NCI-H2171 treated with DMSO at 0.1 percent for 48 hours (cell line): ENCODE measurements at places on chromosomes 2 and 18.

GRCh38 chr18:29912351-29912750 lies 1130.2 kb downstream of the DSC3 start:
- no peak for DNase-seq

DNA sequence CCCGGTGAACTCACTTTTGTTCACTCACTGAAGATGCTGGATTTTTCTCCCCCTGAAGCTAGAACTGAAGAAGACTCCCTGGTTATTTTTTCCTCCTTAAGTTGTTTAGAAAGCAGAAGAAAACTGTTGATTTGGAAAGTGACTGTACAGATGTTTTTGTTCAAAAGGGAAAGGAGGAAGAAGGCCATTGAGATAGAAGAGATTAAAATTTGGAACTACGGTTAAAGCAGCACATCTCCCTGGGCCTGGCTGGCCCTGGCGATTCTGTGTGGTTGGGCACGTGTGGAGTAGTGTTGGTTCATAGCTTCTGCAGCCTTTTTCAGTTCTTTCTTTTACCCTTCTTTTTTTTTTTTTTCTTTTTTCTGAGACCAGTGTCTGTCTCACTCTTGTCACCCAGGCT lies 109.2 kb downstream of the MAP4K4 start:
- no peak for DNase-seq

- DNase-seq = no peak
Measured at GRCh38 chr18:55128437-55128836, 169.2 kb upstream of the CCDC68 start.

- no peak for DNase-seq
Measured at GRCh38 chr2:239226677-239227581, 173.9 kb downstream of the HDAC4 start.

GRCh38 chr2:196186266-196186980 lies 15.0 kb upstream of the STK17B start:
- no peak for DNase-seq

GRCh38 chr2:237998530-237998929 lies 31.7 kb downstream of the UBE2F start:
- no peak for DNase-seq

GRCh38 chr2:742221-742620 lies 65.0 kb upstream of the TMEM18 start:
- no peak for DNase-seq

DNA sequence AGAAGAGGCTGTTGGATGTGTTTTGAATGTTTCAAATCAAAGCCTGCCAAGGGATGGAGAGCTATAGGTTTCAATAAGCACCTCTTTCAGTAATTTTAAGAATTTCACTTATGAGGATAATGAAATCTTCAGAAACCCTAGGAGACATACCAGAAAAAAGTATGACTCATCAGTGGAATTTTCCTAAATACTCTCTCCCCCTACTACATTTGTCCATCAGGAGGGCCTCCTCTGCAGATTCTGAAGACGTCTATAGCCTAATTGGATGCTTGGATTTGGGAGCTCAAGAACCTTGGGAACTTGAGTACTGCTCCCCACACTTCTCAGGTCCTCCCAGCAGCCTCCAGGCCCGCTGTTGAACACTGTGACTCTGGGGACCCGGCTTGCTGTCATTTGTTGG lies 374.3 kb downstream of the SLC4A3 start:
- no peak for DNase-seq

DNA sequence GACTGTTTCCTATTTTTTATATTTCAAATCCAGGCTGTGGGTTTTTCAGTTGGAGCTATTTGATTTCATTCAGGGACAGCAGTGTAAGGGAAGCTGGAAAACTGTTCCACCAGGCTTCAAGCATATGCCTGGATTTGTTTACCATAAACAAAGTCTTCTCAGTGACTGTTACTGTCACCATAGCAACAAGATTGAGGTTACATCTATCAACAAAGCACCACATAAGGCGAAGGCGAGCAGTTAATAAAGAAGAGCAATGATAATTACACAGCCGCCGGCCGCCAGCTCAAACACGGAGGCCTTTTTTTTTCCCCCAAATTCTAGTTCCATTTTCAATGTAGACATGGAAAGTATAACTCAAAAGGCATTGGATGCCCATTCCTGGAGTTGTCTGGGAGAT lies 553.7 kb upstream of the SYT4 start:
- no peak for DNase-seq

- DNase-seq = no peak
Measured at GRCh38 chr18:74622072-74622471, 24.4 kb downstream of the ZNF407 start.

DNA sequence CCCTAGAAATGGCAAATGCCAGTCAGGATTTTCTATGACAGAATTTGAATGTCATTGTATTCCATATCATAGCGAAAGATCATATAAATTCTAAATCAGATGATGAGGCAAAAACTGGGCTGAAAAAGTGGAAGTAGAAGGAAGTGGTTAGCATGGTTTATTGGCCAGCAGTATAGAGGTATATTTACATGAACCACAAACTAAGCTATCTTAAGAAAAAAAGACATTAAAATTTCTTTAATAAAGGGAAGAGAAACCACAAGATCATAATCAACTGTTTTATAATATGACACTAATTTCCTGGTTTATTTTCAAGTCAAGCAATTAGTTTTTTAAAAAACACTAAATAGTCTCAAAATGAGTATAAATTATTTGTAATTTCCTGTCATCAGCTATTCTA lies 123.2 kb upstream of the LRP1B start:
- DNase-seq = no peak
